MV-4-11 (cell line): ENCODE measurements at places on chromosomes 16 and 17.

- DNase-seq: no peak
These were observed 485.4 kb downstream of the KCNJ2 start for GRCh38 chr17:70654706-70655105.

GRCh38 chr17:68080411-68081150, 45.0 kb downstream of the KPNA2 start:
- no peak for DNase-seq

DNA sequence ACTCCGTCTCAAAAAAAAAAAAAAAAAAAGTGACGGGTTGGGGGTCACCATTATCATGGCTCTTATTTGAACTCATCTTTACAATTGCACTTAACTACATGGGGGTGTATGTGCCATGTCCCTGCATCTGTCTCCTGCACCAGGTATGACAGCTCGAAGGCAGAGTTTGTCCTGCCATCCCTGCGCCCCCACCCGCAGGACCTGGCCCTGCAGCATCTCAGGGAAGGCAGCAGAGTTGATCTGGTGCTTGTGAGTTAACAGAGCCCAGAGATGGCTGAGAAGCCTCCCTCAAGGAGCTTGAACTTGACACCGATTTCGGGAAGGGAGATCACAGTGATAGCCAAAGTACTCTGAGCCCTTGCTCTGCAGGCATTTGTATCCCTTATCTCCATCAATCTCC, 44.8 kb downstream of the C16orf82 start:
- DNase-seq: no peak

- DNase-seq: peak; percentile 87
These were observed 40.3 kb downstream of the CYB561 start for GRCh38 chr17:63405741-63406261.

- no peak for DNase-seq
These were observed 70.1 kb upstream of the CREBBP start for GRCh38 chr16:3950343-3951193.

- peak; percentile 21 for DNase-seq
These were observed 15.8 kb upstream of the CAVIN1 start for GRCh38 chr17:42438600-42439567.

DNA sequence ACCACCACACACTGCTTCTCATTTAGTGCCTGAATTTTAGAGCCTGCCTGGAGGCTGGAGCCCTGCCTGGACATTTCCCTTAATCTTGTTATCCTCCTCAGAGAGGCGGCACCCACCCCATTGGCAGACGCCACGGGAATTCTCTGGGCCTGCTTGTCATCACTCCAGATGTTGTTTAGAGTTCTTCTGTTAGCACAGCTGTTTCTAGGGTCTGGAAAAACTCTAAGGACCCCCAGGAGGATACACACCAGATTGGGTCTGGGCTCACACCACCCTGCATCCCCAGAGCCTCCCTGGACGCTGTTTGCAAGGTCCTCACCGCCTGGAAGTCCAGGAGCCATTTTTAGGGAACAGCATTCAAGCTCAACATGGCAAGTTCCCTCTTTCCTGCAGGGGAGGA, 565 bp upstream of the XAF1 start:
- no peak for DNase-seq

DNA sequence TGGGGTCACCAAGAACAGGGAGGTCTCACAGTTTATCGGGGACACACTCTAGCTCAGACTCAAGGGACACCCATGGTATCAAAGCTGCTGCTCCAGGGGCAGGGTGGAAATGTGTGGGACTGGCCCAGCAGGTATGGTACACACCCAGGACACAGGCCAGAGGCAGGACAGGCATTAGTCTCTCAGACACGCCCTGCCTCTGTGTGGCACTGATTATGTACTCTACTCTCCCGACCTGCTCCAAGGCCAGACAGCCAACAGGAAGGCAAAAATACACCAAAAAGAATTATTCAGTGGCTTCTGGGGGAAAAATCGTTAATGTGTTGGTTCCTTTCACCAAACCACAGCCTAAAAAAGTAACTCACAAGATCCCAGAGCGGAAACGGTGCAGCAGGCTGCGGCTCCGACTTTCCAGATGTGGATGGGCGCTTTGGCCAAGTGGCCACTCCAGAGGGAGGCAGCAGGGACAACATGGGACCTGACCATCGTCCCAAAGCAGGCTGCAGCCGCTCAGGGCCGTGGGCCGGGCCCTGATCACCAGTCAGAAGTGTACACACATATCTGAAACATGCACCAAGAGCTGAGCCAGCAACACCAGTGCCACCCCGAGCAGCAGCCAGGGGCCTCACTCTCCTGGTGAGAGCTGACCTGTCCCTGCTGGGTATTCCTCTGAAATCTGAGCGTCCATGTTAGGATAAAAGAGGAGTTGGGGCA, 1.0 kb upstream of the SIRT7 start:
- DNase-seq: peak; percentile 90

DNA sequence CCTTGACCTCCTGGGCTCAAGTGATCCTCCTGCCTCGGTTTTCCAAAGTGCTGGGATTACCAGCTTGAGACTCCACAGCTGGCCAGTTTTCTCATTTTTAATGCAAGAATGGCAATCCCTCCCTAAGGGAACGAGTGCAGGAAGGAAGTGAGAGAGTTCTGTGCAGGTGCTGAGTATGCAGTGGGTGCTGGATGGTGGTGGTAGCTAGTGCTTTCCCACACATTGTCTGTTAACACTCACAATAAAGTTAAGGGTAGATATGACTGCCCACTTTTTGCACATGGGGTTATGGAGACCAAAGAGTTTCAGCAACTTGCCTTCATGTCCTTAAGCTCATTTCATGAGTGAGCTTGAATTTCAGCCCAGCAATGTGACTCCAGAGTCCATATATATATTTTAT, 18.5 kb downstream of the RGS9 start:
- no peak for DNase-seq

DNA sequence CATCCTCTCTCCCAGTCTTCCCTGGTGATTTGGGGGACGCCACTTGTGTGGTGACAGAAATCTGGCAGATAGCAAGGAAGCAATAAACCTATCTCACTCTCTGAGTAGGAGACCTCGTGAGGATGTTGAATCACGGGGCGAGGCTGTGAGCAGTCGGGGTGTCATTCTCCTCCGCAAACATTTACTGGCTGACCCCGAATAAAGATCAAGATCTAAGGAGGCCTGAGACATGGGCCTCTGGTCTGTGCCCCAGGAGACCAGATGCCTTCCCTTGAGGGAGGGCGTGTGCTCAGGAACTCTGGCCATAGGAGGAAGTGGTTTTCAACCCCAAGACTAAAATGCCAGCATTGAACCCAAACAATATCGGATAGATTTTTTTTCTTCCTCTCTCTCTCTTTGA, 53.1 kb downstream of the FOXL1 start:
- peak; percentile 54 for DNase-seq

GRCh38 chr17:62712171-62712581, 84.7 kb downstream of the MRC2 start:
- no peak for DNase-seq

GRCh38 chr17:48577946-48578615, at the start of gene HOXB4:
Gene HOXB4, minus strand, starts transcription at chr17:48578350. Its CDS starts 31 bp downstream, at chr17:48578319.
- peak; percentile 69 for DNase-seq
